ENCODE measurements at places on chromosomes 7 and 10.
A peak's percentile ranks its signal among the peaks of the same experiment; 100 is the strongest.

GRCh38 chr7:1514995-1515401 is 10.8 kb upstream of the INTS1 start:
- DNase-seq: no peak

- no peak for DNase-seq
Observed at GRCh38 chr10:131726967-131727366, 173.8 kb upstream of the PPP2R2D start.

- DNase-seq: peak; percentile 86
Observed at GRCh38 chr7:150685219-150686029, at the start of gene GIMAP2. Gene GIMAP2 (plus strand): TSS chr7:150685706. CDS start chr7:150687060, 1,354 bp downstream.

DNA sequence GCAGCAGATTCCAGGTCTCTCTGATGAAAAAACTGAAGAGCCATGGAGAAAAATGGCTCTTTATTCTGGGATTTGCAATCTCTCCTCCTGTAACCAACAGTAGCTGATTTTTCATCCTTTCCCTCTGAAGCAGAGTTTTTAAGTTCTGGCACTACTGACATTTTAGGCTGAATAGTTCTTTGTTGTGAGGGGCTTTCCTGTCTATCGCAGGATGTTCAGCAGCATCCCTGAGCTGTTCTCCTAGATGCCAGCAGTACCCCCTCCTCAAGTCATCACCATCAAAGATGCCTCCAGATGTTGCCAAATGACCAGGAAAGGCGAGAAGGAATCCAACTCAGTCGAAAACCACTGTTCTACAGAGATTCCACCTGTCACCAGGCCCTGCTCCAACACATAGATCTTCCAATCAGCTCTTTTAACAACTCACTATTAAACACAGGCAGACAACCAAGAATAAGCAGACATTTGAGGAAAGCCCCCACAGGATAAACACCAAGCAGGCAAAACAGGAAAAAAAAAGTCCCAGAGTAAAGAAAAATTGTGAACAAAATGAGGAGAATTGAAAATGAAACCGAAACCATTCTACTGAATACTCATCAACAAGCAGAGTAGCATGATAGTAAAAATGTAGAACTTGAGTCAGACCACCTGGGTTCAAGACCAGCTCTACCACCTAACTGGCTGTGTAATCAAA is 124.8 kb downstream of the MPP7 start:
- peak; percentile 11 for DNase-seq

GRCh38 chr10:21041763-21042458 is 144.8 kb upstream of the NEBL start:
- DNase-seq: no peak
